Activated CD4-positive, alpha-beta T cell treated with anti-CD3 and anti-CD28 coated beads, Interleukin-2, amount 10 ng/mL, durations not matched to agents 7 days and 5 days (primary cell): ENCODE measurements at places on chromosomes 6 and 20. TPM values are rescaled to one million over a fixed set of nuclear protein-coding genes. Genes with fewer than 3 reads are reported as not detected.
A peak's percentile ranks its signal among the peaks of the same experiment; 100 is the strongest.

GRCh38 chr20:51876313-51876940 is 74.1 kb upstream of the SALL4 start:
- DNase-seq = no peak

GRCh38 chr6:32940656-32941213 is at the start of gene HLA-DMB:
Gene HLA-DMB (minus strand): TSS chr6:32941028. CDS start chr6:32940807, 221 bp downstream.
- peak; percentile 72 for DNase-seq

DNA sequence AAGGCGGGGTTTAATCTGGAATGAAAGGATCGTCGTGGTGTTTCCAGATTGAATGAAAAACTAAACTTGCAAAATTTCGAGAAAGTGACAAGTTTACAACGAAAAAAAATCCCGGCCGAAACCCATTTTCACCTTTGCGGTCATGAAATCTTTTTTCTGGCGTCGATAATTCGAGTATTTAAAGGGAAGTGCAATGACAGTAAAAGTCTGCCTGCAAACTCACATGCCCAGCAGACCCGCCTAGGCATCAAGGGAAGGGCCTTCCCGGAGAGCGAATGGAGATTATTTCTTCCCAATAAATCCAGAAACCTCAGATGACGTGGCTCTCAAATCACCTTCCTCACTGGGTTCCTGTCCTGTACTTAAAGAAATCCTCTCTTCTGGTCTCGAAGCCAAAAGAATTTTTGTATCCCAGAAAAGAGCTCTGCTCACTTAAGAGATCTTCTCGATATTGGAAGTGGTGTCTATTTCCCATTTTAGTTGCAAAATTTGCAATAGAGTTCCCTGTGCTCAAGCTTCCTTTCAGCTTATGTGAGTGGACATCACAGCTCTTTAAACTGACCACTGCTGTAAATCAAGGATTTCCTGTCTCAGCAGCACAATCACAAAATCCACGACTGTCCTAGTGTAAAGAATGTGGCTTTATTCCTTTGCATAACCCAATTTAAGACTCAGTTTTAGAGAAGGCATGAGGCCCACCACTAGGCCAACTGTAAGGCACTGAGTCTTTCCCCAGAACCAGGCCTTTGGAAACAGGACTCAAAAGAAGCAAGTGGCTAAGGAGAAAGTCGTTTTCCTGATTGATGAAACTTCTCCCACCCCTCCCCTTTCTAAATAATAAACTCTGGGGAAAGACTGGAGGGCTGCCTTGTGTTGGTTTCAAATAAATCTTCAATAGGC is 3.9 kb downstream of the OLIG3 start:
- no peak for DNase-seq

Gene ZC2HC1B
- not detected for total RNA-seq

GRCh38 chr6:113709936-113710509 is 147.1 kb upstream of the MARCKS start:
- no peak for DNase-seq

DNA sequence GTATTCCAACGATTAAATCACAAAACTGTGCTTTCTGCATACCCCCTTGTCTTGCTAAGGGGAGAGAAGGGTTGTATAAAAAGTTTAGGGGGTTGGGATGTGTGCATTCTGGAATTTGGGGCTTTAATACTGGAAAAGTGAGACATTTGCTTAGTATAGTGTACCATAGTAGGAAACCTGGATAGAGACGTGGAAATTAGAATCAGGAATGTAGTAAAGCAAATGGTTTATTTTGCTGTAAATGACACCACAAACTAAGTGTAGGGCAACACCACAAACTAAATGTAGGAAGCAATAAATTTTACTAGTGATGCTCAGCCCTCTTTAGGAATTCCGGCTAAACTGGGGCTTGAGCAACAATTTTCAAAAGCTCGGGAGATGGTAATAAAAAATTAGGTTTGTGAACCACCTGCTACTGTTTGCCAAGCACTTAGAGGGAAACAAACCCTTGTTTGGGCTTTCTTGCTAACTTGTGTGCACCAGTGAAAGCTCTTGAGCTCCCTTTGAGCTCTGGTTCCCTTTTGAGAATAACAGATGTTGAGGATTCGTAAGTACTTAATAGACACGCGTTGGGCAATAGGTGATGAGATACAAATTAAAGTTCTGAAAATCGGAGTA is 13.8 kb downstream of the BRD2 start:
- DNase-seq = no peak

- no peak for DNase-seq
Measured at GRCh38 chr6:147238164-147238563, 33.9 kb downstream of the STXBP5 start.

DNA sequence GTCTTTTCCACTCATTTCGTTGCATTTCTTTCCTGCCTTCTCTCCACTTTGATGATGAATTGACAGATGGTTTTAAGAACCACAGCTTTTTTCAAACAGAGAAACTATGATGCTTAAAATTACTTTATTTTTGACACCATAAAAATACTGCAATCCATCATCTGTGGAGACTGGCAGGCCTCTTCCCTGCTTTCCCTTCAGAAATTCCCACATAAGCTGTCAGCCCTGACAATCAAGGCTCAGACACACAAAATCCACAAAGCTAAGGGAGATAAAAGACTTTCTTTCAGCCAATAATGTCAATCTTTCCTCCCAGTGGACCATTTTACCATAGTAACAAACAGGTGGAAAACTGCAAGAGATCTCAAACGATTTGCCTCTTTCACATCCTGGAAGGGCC is 82.4 kb downstream of the IPCEF1 start:
- no peak for DNase-seq

DNA sequence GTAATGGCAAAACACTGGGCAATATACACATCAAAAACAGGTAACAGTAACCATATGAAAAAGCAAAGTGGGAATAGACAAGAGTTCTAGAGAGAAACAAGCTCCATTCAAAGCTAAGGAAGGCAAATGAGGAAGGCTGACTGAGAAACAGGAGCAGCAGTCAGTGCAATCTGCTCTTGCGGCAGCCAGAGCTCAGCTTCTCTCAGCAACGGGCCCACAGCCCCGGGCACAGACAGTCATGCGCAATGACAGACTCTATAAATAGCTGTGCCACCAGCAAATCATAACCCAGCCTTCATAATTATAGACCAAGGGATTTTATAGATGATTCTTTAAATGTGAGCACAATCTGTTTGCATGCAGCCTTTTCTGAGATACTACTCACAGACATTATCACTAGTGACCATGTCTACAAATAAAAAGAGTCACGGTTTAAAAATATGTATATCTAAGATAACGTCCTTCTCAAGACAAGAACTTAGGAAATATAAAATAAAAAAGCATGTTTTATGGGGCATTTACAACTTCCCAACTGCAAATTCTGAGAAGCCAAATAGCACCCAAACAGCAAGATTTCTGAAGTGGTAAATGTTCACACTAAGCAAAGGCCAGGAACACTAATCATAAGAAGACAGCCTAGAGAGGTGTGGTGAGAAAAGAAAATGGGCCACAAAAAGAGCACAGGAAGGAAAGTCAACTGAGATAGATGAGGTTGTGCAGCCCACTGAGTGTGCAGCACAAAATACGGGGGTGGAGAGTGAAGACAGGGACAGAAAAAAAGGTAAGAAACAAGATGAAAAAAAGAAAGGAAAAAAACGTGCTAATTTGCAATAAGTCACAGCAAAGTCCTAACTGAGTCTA is 39.9 kb upstream of the BEND6 start:
- no peak for DNase-seq

Gene ZC3H12D
- total RNA-seq = 16.5 TPM

GRCh38 chr6:11069760-11070159 is 23.9 kb upstream of the SMIM13 start:
- no peak for DNase-seq

- DNase-seq = peak; percentile 48
Measured at GRCh38 chr6:150894935-150895552, 29.5 kb downstream of the MTHFD1L start.

Gene UST
- 0.29 TPM for total RNA-seq

Gene OR2H2
- total RNA-seq = not detected

GRCh38 chr20:48846516-48847492 is 19.0 kb upstream of the PREX1 start:
- DNase-seq = no peak

- no peak for DNase-seq
Measured at GRCh38 chr20:40427026-40427425, 262.0 kb downstream of the MAFB start.
